SK-MEL-5 (cell line): ENCODE measurements at places on chromosomes 2 and 18.

DNA sequence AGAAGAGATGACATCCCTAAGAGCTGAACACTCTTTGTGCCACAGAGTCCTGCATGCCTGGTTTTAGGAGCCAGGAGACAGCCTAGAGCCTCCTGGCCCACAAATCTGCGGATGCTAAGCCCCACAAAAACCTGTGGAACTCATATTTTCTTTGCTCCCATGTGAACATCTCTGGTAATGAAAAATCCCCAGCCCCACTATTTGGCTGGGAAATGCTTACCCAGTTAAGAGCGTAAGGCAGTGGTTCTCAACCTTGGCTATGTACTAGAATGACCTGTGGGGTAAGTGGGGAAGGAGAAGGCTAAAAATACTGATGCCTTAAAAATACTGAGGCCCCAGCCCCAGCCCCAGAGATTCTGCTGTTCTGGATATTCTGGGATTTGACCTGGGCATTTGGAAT, 208.1 kb downstream of the EN1 start:
- DNase-seq = no peak

- DNase-seq = no peak
Measured at GRCh38 chr18:23380001-23380550, 73.0 kb upstream of the RIOK3 start.

- DNase-seq = no peak
Measured at GRCh38 chr2:102346381-102347130, 9.0 kb upstream of the IL18R1 start.

- no peak for DNase-seq
Measured at GRCh38 chr2:200810252-200810997, 1.3 kb upstream of the BZW1 start.

- DNase-seq = no peak
Measured at GRCh38 chr18:7155887-7156286, 38.3 kb upstream of the LAMA1 start.
